ENCODE measurements at places on chromosomes 11 and 22. TPM values are rescaled to one million over a fixed set of nuclear protein-coding genes. Genes with fewer than 3 reads are reported as not detected.

The PARVG gene
- total RNA-seq: not detected

The FOLR1 gene
- total RNA-seq: 0.36 TPM

The LRRC56 gene
- total RNA-seq: 1.0 TPM

The TBX10 gene
- not detected for total RNA-seq

The FREY1 gene
- 0.15 TPM for total RNA-seq

The OR2AG2 gene
- not detected for total RNA-seq

The RASSF10 gene
- total RNA-seq: not detected

The PUS3 gene
- total RNA-seq: 10.3 TPM

GRCh38 chr11:9567401-9567800 is 6.1 kb upstream of the WEE1 start:
- DNase-seq: no peak

- DNase-seq: no peak
These were observed 10.4 kb downstream of the USP2 start for GRCh38 chr11:119371067-119371601.

GRCh38 chr11:70314730-70315129 is 44.2 kb downstream of the PPFIA1 start:
- DNase-seq: no peak

GRCh38 chr11:128290106-128290840 is 297.1 kb downstream of the ETS1 start:
- peak; percentile 94 for DNase-seq

DNA sequence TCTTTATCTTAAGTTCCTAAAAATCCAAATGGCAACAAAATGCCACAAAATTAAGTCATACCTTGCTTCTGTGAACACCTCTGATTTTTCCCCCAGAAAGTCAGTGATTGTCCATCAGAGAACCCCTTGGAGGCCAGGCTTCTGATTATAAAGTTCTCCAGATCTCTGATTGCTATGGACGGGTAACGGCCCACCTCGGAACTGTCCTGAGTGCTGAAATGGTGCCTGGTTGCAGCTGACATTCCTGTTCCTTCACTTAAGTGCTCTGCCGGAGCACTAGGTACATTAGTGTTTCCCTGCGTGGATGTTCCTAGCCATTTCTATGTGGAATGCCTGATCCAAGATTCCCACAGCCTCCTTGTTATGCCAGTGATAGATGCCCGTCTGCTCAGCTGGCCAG is 85.0 kb downstream of the CHST1 start:
- peak; percentile 43 for DNase-seq

DNA sequence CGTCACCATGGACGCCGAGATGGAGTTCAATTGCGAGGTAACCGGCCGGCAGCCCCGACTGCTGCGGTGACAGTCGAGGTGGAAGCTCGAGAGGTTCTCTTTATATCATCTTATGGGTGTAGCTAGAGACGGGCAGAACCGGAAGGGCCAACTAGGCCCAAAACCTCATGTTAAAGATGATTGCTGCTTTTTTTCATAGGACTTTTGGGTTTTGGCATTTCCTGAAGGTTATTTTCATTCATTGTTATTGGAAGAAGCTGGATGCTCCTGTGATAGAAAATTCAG is 585 bp downstream of the NF2 start:
- DNase-seq: no peak

GRCh38 chr11:134742224-134742612 is 330.2 kb upstream of the B3GAT1 start:
- no peak for DNase-seq

DNA sequence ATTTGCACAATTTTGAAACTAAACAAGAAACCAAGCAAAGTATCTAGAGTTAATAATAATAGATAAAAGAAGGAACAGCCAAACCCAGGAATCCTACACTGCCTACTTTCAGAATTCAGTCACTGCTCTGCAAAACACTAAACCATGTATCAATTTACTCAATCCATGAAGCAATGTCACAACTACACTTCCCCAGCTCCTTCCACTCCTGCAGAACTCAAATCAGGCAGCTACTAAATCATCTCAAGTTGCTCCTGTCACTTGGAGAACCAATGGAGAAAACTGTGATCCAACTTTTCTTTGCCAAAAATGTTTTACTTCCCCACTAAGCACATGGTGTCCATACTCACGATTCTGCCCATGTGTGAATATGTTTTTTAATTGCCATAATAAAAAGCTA is 24.9 kb upstream of the C11orf58 start:
- DNase-seq: no peak

DNA sequence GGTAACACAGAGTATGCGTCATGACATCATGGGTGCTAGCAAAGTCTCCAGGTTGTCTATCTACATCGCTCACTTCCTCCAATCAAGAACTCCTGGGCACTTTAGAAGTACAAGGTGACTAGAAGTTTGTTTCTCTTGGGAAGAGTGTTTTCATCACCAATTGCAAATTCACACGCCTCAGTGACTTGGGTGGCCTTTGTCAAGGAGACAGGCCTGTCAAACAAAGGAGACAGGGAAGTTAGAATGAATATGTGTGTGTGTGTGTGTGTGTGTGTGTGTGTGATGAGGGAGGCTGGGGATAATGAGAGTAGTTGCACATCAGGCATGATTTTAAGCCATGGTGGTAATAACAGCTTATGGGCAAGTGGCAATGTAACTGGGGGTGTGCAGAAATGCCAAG is 953.2 kb downstream of the OPCML start:
- DNase-seq: no peak

DNA sequence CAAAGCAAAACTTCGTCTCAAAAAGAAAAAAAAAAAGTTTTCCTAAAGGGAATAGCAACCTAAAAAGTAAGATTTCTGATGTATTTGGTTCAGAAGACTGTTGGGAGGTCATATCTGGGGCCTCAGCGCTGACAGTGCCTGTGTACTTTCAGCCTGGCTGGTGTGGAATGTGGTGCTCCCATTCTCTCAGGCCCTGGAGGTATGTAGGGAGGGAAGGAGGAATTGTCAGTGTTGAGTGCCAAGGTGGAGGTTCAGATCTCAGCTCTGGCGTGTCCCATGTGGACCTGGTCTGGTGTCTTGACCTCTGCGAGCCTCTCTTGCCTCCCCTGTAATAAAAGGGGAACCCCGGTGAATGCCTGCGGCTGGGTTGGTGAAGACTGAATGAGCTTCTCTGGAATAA is 22.4 kb downstream of the PRR5 start:
- DNase-seq: no peak

- no peak for DNase-seq
These were observed 49.6 kb upstream of the SLC35C1 start for GRCh38 chr11:45755281-45755859.

DNA sequence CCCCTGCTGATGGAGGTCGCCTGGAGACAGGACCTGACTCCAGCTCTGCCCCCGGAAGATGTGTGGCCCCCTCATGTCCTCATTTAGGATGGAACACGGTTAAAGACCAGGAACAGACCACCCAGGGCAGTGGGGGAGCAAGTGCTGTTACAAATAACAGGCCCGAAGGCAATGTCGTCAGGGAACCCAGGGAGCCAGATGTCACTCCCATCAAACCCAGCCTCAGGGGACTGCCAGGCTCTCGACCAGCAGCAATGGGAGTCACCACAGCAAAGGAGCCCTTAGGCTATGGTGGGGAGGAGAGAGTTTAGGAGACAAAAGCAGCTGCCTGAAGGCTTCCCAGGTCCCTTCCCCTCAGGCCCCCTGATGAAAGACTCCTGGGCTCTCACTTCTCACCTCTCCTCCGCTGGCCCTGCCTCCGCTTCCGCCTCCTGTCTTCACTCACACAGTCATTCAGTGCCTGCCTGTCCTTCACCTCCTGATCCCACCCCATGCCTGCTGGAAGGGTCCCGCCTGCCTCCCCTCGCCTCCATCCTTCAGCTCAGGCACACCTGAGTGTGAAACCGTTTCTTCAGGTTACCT is 4.4 kb downstream of the RPS19BP1 start:
- DNase-seq: no peak

DNA sequence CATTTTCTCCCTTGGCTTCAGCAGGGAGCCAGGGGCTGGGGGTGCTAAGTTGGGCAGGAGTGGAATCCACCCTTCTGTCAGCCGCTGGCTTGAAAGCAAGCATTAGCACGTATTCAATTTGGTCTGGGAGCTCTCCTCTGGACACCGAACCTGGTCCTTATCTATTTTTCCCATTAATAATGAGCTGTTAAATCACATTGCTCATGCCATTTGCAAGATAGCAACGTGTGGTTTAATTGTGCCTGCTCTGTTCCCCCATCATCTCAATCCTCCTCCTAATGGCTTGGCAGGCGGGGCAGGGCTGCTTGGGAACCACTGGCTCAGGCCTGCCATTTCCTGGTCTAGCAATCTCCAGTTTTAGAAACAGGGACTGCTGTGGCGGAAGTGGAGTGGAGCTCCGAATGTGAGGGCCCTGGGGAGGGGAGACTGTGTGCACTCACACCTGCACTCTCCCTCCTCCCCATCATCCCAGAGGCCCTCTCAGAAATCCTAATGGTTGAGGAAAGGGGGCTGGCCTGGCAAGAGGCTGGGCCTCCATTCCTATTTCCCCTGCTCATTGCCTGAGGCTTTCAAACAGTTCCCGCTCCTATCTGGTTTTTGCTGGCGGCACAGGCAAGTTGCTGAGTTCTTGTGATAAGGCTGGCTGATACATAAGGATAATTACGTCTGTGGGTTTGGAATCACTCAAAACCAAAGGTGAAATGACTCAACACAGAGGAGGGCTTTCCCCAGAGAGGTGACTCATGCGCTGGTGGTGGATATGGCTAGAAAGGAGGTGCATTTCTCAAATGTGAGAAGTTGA is 201.2 kb upstream of the E2F8 start:
- DNase-seq: peak; percentile 95

GRCh38 chr11:56967726-56968125 is 21.0 kb upstream of the OR5AK2 start:
- peak; percentile 44 for DNase-seq
